ENCODE measurements at places on chromosomes 5 and 9.
A peak's percentile ranks its signal among the peaks of the same experiment; 100 is the strongest.

DNA sequence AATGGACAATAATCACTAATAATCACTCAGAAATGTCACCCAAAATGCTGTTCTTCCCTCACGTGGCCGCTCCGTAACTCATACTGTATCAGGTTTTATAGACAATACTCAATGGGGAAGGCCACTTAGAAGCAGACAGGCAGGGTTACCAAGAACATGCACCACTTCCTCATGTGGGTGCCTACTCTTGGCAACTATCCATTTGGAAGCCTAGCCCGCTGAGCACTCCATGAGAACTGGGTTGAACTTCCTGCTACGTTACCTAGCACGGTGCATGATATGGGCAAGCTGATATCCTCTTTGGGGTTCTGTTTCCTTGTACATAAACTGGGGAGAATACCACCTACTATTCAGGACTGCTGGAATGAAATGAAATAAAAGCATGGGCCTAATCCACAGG lies 14.3 kb downstream of the DAP start:
- DNase-seq: no peak

DNA sequence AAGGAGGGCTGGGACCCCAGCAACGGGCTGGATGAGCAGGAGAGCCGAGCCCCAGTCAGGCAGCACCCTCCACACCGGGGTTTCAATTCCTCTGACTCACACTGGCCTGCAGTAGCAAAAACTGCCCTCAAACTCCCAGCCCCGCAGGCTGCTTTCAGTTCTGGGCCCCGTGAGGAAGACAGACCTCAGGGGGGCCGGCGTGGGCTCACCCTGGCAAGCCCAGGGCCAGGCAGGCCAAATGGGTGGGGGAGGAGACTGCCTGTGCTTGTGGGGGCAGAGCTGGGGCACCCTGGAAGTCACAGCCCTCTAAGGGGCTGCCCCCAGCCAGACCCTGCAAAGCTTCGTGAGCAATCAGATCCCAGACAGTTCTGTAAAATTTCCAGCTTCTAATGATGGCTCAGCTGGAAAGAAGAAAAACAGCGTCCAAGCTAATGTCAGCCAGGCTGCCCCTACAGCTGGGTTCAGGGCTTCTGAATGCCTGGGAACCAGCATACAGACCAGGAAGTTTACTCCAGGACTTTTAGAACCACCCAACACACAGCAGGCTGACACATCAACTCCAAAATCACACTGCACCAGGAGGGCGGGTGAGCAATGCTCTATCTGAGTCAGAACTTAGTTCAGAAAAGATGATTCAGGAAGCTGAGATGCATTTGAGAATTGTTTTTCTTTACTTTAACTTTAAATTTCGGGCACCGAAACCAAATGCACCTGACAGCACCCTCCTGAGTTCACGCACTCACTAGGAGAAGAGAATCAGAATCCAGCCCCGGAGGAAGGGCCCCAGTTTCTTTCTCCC lies 34.7 kb downstream of the LPCAT1 start:
- DNase-seq: no peak

GRCh38 chr9:91199739-91200497 lies 161.8 kb downstream of the AUH start:
- no peak for DNase-seq

- no peak for DNase-seq
Measured at GRCh38 chr5:159658266-159658925, 257.9 kb upstream of the ADRA1B start.

GRCh38 chr5:97903742-97904141 lies 720.7 kb upstream of the RIOK2 start:
- DNase-seq: no peak

DNA sequence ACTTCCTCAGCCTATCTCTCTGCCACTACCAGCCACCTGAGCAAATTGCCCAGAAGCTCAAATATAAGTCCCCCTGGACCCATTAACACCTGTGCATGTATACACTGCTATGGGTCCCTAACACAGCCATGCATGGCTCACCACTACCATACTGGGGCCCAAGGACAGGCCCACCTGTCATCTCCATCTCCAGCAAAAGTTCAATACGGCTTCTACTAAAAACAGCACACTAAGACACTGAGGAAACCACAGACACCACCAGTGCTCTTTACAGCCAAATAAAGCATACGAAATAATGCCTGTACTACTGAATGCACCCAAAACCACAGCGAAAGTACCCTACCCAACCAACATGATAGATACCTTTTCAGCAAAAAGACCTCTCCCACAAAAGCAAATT lies 85.6 kb upstream of the GHR start:
- no peak for DNase-seq

- peak; percentile 27 for DNase-seq
Measured at GRCh38 chr9:130523921-130524320, 55.5 kb upstream of the FUBP3 start.

DNA sequence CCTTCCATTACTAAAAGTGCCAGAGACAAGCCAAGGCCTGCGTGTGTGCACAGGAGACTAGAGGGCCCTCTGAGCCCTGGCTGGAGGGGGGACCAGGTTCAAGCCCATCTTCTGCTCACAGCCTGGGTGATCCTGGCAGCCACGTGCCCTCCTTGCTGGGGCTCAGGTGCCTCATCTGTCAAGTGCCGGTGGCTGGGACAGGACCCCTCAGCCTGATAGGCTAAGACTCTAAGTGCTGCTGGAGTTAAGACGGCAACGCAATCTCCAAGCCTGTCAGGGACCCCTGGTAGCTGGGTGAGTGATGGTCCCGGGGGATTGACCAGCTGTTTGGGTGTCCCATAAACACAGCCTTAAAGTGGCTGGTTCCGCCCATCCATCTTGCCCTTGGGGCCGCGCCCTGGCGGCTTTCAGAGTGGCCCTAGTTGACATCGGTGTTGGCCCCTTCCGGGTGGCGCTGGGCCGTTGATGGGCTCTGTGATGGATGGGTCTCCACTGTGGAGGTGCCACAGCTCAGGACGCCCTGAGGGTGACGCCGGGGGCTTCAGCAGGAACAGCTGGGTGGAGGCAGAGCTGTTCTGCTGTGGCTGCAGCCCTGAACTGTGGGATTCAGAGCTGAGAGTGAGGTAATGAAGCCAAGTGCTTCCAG lies 136.2 kb downstream of the BARX1 start:
- DNase-seq: no peak

- no peak for DNase-seq
Measured at GRCh38 chr9:114281473-114282103, 41.3 kb upstream of the ORM1 start.

DNA sequence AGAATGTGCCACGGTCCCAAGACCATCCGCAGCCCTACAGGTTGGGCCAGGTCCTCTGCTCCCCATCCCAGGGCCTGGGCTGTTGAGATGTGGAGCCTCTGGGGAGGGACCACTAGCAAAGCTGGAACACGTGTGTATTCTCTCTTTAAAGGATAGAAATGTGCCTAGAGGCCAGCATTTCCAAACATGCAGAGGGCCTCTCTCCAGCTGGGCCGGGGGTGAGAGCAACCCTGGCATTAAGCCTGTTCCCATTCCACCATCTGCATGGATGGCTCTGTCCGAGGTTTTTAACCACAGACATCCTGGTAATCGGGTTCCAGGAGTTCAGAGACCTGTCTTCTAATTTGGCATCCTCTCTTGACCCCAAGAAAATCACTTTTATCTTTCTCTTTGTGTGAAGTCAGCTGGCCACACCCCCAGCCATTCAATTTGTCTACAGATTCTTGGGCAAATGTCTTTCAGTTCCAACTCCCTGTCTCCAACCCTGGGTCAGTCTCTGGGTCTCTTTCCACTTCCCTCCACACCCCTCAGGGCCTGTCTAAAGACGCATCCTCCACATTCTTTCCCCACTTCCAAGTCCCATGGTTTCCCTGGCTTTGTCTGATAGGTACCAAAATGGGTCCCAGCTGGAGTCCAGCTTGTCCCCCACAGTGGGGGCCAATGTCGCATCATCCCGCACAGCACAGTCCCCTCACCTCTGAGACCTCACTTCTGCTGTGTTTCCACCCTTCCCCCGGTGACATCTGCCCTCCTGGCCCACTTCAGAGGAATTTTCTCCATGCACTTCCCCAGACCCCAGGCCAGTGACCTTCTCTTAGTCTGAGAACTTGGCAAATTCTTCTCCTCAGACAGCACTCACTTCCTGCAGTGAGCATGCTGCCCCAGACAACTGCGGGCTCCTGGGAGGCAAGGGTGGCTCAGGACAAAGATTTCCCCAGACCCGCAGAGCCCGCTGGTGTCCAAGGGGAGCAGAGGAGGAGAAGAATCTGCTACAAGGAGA lies 56.8 kb downstream of the PTPDC1 start:
- DNase-seq: no peak

- DNase-seq: no peak
Measured at GRCh38 chr5:447501-447900, 4.5 kb downstream of the EXOC3 start.

DNA sequence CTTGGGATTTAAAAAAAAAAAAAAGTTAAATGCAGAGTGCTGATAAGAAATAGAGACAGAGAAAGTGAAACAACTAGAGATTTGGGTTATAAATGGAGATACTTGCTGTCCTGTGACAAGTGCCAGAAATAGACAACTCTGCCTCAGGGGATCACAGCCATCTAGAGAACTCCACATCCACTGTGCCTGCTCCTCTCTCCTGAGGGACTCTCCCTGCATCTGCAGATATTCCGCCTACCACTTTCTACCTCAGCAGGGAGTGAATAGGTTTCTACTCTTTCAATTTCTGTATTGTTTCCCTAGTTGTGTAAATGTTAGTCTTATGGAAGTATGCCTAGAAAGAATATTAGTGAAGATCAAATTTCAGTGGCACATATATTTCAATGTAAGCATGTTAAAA lies 307.2 kb downstream of the HTR1A start:
- DNase-seq: no peak

- no peak for DNase-seq
Measured at GRCh38 chr9:101311191-101311590, 73.6 kb downstream of the BAAT start.

DNA sequence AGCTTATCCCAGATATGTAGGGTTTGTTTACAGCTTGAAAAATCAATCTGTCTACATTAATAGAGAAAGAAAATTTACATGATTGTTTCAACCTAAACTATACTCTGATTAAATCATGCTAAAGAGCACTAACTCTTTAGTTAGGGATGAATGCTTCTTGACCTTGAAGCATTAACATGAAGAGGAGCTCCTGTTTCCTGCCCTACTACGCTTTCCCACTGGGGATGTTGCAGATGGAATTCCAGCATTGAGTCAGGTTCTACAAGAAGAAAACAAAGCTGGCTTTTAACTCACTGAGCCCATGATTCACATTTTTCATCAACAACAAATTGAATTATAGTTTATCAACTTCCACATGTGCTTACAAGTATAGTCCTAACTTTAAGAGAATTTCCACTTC lies 471.3 kb downstream of the TMEM232 start:
- DNase-seq: no peak

DNA sequence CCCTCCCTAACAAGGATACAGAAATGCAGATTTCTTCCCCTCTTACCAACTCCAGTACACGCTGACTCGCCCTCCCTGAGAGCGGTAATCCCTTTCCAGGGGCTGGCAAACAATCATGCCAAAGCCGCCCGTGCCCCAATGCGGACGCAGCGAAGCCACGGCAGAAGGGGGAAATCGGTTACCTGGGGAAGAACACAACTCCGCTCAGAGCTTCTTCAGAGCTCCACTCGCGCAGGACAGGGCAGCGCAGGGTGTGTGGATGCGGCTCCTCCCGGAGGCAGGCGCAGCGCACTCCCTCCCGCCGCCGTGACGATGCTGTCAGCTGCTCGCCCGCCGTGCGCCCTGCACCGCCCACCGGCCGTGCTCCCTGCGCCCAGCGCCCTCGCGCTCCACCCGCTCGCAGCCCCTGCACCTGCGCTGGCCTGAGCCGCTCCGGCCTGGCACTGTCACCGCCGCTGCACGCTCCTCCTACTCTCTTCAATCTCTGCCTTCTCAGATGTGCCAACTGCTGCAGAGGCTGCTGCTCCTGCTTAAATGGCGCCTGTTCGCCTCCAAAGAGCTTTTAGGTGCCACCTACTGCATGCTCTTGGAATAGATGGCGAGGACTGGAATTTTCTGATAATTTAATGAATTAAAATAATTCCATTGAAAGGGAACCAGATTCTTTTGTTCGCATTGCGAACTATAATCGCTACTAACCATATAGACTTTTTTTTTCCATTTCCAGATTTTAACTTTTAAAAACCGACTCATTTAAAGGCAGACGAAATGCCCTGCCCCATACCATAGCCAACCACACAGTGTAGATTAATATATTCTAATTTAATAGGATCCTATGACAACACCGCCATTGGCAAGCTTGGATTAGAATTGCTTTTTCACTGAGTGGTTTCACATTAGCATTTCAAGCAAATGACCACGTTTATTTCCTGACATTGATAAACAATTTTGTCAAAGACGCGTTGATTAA lies at the start of gene DIRAS2:
DIRAS2 (minus strand) TSS at position 255 of the 970 bp plus-strand sequence. CDS start 28,997 bp downstream, outside the sequence.
- peak; percentile 64 for DNase-seq

DNA sequence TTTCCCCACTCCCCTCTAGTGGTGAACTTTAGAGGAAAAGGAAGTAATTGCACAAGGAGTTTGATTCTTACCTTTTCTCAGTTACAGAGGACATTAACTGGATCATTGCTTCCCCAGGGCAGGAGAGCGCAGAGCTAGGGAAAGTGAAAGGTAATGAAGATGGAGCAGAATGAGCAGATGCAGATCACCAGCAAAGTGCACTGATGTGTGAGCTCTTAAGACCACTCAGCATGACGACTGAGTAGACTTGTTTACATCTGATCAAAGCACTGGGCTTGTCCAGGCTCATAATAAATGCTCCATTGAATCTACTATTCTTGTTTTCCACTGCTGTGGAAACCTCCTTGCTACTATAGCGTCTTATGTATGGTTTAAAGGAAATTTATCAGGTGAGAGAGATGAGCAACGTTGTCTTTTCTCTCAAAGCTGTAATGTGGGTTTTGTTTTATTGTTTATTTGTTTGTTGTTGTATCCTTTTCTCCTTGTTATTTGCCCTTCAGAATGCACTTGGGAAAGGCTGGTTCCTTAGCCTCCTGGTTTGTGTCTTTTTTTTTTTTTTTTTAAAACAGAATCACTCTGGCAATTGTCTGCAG lies 25.3 kb downstream of the SLC22A5 start:
- DNase-seq: no peak

DNA sequence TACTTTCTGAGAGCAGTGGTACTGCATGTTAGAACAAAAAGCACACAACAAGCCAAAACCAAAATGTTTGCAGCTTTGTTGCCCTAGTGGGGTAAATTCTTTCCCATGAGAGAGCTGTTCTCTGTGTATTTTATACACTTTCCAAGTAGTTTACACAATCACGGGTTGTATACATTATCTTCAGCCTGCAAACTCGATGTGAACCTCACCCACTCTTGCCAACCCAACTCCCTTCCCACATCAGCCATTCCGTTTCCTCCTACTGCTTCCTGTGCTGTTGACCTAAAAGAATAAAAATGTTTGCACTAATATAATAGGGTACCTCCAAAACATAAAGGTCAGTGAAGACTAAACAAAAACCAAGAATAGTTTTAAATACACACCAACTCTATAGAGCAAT lies 47.0 kb downstream of the IQGAP2 start:
- no peak for DNase-seq

- no peak for DNase-seq
Measured at GRCh38 chr5:104540448-104540847, 977.9 kb upstream of the NUDT12 start.
